GM19239 (cell line): ENCODE measurements at places on chromosomes 11 and 22.

DNA sequence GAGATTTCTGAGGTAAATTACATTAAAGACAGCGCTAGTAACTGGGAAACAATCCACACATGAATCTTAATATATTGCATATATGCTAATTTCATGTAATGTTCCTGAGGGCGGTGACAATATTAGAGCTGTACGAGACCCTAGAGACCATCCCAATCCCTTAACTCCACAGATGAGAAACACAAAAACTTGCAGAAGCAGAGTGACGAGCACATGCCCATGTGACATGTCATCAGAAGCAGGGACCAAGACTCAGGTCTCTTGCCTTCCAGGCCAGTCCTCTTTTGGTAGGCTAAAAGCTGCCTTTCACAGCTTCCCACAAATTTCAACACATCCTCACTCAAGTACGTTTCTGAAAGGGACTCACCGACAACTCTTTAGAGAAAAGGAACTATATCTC lies 11.8 kb downstream of the MAPK1 start:
- no peak for DNase-seq

DNA sequence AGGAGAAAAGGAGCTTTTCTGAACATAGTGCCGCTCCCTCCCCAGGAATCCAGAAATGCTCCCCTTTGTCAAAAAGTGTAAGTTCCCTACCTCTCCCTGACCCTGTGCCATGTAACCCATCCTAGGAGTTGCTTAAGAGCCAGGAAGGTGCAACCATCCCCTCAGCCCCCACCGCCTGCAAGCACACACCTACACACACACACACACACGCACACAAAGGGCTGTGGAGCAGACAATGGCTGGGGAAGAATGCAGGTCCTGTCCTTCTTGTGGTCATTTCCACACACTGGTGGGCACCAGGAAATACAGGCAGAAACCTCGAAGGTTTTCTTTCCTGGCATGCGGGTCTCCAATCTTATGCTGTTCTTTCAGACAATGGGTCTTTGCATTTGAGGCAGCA lies 1.2 kb downstream of the P2RX3 start:
- DNase-seq: no peak

DNA sequence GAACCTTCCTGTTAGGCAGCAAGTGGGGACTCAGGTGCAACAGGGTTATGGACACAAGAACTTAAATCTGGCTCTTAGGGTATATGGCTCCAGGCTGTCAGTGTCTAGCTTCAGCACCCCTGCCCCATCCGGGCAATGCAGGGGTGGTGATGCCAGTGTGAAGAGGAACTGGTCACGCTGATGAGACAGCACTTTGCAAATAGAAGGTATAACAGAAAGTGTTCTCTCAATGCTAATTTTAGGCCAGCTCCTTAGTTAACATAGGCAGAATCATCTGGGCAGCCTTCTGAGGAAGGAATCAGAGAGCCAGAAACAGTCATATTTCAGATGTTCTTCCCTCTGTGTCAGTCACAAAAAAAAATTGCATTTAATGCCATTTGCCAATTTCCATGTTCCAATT lies 41.2 kb downstream of the SYT9 start:
- DNase-seq: no peak

DNA sequence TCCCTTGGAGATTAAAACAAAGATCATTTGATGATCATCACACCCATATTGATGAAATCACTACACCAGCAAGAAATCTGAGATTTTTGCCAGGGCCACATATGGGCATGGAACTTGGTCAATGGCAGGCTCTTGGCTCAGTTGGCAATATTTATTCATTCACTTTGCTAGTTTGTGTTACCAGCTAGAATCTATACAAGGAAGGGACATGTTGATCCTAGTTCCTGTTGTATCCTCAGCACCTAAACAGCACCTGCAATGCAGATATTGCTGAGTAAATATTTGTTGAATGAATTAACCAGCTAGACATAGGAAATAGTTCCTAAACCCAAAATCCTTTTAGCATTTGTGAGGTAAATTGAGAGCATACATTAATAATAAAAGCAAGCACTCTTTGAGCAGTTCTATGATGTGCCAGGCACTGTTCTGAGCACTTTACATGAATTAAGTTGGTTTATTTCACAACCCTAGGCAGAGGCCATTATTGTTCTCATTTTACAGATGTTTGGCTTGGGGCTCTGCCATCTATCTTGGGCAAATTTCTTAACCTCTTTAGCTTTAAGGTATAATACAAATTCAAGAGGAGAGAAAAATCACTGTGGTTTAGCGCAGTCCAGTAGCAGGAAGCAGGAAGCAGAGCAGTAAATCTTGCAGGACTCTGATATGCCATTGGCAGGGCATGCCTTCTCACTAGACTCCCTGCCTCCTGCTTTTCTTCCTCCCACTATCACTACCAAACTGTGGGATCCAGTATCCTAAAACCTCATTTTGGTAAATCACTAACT lies 1.6 kb downstream of the TRIM68 start:
- DNase-seq: no peak

GRCh38 chr22:22600531-22601261 lies 41.6 kb upstream of the PRAME start:
- no peak for DNase-seq

GRCh38 chr11:16434036-16434435 lies 77.7 kb upstream of the SOX6 start:
- no peak for DNase-seq

DNA sequence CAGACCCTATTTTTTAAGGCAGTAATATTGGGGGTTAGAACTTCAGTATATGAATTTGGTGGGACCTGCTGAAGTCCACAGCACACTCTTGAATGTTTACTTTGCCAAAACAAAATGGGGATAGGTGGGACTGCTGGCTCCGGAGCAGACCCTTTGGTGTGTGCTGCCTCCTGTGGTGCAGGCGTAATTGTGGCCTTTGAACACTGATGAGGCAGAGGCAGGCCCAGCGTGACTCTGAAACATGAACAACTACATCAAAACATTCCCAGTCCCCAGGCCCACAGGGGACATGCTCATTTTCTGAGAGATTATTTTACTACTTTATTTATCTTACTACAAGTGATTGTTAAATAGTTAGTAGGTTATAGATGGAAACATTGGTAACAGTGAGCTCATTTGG lies 225.0 kb upstream of the TBCEL start:
- no peak for DNase-seq

- DNase-seq: no peak
These were observed 25.5 kb downstream of the UBASH3B start for GRCh38 chr11:122681070-122681469.

- no peak for DNase-seq
These were observed 3.6 kb downstream of the HPS4 start for GRCh38 chr22:26479792-26480610.

DNA sequence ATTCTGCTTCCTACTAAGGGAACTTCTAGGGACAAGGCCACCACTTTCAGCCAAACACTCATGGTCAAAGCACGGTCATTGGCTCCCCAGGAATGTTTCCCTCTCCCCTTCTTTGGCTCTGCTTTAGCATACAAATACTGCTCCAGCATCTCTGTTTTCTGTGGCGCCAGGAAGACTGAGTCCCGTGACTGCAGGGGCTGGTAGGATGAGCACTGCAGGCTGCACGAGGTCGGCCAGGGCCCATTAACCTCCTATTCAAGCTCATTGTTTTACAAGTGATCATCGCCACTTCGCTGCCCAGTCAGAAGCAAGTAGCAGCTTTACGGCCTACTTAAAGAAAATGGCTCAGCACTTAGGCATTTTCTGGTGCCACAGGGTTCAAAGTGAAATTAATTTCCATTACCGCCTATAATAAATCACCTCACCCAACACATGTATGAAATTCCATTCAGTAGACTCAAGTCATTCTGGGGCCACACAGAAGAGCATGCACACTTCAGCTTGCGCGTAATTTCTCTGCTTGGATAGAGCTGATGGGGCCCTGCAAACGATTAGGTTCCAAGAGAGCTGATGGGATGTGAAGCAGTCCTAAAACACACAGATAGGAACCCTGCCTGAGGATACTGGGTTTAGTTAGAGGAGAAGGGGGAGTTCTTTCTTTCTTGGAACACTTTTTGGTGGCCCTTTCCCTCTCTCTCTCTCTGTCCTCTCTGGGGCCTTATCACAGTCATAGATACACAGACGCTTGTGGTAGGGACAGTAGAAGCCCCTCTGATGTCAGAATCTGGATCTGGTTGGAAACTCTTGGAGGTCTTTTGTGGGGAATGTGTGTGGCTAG lies 173.7 kb downstream of the KIF18A start:
- DNase-seq: no peak

- DNase-seq: no peak
These were observed 121.2 kb downstream of the NELL1 start for GRCh38 chr11:20790622-20791021.

DNA sequence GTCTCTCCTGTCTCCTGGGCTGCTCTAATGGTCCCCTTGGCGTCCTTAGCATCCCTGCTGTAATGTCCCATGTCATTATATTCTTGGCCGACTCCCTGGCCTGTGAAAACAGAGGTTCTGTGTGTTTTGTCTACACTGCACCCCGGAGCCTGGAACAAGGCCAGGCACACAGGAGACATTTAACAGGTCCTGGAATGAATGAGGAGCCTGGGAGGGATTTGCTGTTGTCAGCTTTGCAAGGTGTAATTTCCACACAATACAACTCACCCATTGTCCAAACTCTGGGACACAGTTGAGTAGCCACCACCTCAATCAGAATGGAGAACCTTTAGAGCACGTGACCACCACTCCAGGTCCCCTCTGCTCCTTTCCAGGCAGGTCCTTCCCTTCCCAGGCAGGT lies 14.9 kb upstream of the PDGFB start:
- no peak for DNase-seq

DNA sequence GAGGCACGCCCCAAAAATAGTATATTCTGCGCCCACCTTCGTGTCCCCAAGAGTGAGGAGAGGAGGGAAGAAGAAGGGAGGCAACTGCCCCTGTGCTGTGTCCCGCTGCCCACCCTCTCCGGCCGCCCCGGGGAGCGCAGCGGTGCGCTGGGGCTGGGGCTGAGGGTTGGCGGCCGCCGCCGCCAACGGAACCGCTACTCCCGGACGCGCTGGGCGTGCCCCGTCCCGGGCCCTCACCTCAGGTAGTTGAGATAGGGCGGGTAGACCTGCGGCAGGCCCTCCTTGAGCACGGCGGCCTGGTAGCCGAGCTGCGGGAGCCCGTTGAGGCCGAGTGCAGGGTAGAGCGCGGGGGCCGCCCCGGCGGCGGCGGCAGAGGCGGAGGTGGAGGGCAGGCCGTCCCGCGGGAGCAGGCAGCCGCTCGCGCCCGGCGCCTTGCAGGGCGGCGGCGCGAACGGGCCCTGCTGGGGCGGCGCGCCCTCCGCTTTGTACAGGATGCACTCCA lies 2.4 kb downstream of the PGR start:
- DNase-seq: no peak

GRCh38 chr22:35380537-35381423 lies at the start of gene HMOX1:
Gene HMOX1 (plus strand): TSS chr22:35381096. CDS start chr22:35381174, 78 bp downstream.
- peak; percentile 78 for DNase-seq

DNA sequence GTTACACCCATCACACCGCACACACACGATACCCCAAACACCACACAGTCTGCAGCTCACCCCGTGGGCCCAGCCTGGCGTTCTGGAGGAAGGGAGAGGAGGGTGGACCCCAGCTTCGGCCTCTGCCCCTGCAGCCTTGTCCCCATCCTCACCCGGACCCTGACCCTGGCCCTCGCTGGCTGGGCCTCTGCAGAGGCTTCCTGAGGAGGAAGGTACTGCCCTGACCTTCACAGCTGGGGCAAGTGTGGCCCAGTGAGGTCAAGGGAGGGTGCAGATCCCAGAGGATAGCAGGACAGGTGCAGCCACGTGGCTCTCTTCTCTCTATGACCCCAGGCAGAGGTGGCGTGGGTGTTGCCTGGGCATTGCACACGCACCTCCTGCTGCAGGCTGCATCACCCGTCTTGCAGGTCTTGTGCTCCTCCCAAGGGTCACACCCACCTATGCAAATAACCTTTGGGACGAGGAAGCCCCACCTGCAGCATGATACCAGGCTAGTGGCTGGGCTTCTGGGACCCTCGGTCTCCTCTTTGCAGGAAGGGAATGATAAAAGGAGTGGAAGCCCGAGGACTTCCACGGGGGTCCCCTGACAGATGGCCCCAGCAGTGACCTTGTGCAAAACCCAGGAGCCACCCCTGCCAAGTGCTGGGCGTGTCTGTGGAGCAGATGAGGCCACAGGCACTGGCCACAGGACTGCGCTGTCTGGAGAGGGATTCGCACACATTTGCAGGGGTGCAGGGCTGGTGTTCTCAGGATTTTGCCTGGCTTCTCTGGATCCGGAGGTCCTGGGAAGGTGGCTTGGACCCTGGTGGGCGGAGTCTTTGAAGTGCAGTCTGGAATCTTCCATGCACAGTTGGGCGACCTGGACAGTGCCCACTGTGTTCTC lies 1241.5 kb downstream of the BRD1 start:
- no peak for DNase-seq

- DNase-seq: no peak
These were observed 40.2 kb upstream of the RBFOX2 start for GRCh38 chr22:36068776-36069344.

- no peak for DNase-seq
These were observed 466.3 kb downstream of the TBC1D22A start for GRCh38 chr22:47228767-47229166.

DNA sequence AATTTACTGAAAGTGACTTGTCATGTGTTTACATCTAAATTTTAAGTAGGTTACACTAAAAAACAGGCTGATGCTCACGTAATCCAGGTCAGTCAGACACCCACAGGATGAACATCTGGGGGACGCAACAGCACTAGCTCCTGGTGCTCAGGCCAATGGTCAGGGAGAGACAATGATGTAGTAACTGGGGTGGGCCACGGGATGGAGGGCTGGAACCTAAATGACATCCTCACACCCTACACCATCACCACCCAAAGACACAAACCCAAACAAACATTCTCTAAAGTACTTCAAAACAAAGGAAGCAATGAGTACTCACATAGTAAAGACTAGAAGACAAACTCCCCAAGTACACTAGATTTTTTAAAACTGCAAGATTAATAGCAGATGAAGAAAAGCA lies 53.5 kb upstream of the SLC25A1 start:
- DNase-seq: no peak

GRCh38 chr22:33803371-33804282 lies 116.6 kb downstream of the LARGE1 start:
- DNase-seq: no peak

DNA sequence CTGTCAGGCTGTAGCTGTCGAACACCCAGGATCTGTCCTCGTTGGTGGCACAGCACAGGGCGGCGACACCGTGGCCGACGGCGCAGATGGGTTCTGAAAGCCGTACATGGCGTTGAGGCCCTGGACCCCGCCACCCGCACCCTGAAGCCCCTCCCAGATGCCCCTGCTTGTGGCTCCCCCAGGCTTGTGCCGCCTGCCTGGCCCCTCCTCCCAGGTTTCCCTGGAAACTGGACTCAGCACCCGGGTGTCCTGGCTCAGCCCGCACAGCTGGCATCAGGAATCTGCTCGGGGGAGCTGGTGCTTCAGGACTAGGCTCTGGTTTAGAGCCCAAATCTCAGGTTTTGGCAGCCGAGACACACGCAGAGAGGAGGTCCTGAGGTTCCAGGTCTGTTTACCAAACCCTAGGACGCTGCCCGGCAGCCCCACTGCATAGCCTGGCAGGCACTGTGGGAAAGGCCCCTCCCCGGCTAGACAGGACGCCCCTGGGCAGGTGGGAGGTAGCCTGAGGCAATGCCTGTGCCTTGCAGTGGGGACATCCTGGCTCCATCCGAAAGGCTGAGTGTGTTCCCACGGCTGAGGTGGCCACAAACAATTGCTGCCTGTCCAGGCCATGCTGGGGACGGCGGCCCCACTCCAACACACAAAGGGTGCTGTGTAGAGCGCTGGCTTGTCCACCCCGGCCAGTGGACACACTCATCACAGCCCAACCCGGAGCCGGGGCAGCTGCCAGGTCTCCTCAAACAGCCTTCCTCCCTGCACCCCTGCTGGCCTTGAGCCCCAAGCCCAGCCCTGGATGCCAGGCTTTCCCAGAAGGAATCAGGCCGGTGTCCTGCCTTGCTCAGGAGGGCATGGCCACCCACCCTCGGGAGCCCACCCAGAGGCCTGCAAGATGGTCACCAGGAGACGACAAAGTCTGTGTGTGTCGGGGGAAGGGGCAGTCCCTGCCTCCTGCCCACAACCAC lies 4.6 kb downstream of the GATD1 start:
- no peak for DNase-seq
